ENCODE measurements at places on chromosomes 1 and 21.

- DNase-seq: no peak
These were observed 42.7 kb downstream of the FAAP20 start for GRCh38 chr1:2151911-2152310.

DNA sequence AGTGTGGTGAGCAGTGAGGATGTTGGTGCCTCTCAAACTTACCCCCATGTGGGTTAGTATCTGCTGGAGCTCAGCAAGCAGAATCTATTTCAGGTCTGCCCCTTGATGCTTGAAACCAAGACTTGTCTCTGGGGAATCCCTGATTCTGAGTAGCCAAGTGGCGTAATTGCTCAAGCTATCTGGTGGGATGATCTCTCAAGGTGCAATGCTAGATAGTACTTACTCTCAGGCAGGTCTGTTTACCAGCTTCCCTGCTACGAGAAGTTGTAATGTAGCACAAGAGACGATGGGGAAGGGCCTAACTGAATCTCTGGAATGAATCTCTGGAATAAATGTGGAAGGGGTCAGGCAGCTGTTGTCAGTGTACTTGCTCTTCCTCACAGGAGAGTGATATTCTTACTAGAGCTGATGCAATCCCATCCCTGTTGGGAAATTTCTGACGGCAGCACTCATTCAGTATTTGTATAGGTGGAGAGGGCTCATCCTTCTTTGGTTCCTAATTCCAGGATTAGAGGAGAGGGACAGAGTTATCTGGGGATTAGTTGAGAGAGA, 65.4 kb downstream of the MACF1 start:
- DNase-seq: peak; percentile 74

- no peak for DNase-seq
These were observed 48.2 kb downstream of the SYT2 start for GRCh38 chr1:202662081-202662480.

GRCh38 chr1:79969886-79970285, 963.4 kb upstream of the ADGRL4 start:
- no peak for DNase-seq

GRCh38 chr1:86872086-86872485, 41.8 kb downstream of the SELENOF start:
- no peak for DNase-seq

Data from fibroblast of the conjunctiva (primary cell).